ENCODE measurements at places on chromosomes 7 and 10. TPM values are rescaled to one million over a fixed set of nuclear protein-coding genes. Genes with fewer than 3 reads are reported as not detected.

DNA sequence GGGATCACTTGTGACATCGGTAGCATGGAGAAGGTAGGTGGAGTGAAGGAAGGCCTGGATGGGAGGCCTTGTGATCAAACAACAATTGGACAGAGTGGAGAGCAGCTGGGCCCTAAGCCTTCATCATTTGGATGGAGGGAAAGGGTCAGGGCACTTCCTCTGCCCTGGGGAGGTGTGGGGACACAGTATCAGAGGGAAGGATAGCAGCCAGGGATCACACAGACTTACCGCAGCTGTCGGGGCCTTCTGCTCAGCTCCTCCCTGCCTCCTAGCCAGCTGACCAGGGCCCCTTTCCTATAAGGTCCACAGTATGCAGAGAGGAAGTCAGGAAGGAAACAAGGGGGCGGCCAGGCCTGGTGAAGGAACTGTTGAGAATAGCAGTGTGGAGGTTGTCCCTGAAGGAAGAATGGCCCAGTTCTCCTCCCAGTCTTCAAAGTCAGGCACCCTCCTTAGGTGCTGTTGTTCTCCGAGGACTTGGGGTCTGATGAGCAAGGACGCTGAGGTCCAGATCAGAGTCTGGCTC, 62.1 kb downstream of the ABCC2 start:
- no peaks in the 10 kb centered on the region for H3K4me1 ChIP-seq
- no peak overlapping the region for H3K4me3 ChIP-seq
- DNase-seq = no peak
- no peak overlapping the region for H3K27ac ChIP-seq

DNA sequence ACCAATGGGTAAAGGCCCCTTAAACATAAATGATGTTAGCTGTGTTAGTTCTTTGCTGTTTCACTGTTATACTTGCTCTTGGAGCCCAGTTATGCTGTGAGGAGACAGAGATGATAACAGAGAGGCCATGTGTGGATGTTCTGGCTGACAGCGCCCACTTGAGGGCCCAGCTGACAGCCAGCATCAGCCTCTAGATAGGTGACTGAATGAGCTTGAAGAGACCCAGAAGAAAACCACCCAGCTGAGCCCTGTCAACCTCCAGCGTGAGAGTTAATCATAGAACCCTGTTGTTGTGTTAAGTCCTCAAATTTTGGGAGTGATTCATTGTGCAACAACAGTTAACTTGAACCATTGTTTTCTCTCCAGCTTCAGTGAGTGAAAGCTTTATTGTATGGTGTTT, 91.7 kb downstream of the GLRX3 start:
- no peak for DNase-seq
- no peak overlapping the region for H3K27ac ChIP-seq
- H3K4me3 ChIP-seq = no peak overlapping the region
- peaks cover 12% of the 10 kb centered on the region for H3K27me3 ChIP-seq
- H3K4me1 ChIP-seq = no peaks in the 10 kb centered on the region

GRCh38 chr7:143988976-143989745, 11.0 kb upstream of the OR6B1 start:
- H3K36me3 ChIP-seq = no peaks in the 10 kb centered on the region
- peaks cover 11% of the 10 kb centered on the region for H3K4me1 ChIP-seq
- no peaks in the 10 kb centered on the region for H3K27me3 ChIP-seq

DNA sequence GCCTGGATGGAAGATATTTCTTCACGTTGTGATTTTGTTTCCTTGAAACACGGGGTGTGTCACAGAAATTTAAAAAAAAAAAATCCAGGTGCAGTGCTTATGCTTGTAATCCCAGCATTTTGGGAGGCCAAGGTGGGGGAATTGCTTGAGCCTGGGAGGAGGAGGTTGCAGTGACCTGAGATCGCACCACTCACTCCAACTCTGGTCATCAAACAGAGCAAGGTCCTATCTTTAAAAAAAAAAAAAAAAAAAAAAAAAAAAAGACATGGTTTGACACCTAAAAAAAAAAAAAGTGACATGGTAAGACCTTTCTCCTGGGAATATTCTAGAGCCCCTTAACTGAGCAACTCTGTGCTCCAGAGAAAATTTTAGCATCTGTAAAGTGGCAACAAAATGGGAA, 9.0 kb upstream of the LRRC4 start:
- H3K27ac ChIP-seq = no peak overlapping the region
- H3K4me3 ChIP-seq = no peak overlapping the region

DNA sequence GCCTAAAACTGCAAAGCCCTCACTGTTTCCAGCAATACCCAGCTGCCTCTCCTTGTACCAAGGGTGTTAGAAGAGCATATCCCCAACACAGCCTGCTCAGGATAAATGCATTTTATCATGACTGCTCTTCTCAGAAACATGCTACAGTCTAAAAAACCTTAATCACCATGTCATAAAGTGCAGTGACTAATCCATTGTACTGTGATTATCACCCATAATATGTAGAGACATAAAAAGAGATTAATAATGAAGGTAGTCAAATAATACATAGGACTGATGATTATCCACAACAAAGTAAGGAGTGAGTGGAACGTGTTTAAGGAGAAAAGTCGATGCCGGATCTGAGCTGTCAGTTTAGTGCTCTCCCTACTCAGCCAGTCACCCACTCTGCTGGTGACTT, 12.2 kb upstream of the WDR11 start:
- no peak overlapping the region for H3K27ac ChIP-seq
- no peak for DNase-seq
- H3K4me1 ChIP-seq = no peaks in the 10 kb centered on the region
- H3K27me3 ChIP-seq = no peaks in the 10 kb centered on the region

Gene MMRN2
- total RNA-seq = 12.9 TPM

Gene ZNF117
- total RNA-seq = 14.6 TPM

Gene OR2A1
- total RNA-seq = not detected

All from stomach (tissue), 19 donors.